ENCODE measurements at places on chromosomes 3 and 15.

DNA sequence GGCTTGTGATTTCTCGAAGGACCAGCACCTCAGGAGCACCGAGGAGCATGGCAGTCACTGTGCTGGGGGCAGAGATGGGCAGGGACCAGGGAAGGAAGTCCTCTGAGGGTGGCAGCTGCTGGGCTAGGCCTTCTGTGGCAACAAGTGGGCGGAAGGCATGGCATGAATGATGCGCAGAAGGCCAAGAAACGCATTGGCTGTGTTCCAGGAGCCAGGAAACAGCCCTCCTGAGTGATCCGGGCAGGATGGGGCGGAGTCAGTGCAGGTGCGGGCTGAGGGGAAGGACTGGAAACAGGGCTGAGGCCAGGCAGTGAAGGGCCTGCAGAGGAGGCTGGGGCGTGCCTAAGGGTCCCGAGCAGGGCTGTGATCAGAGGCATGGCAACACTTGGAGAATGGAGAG is 23.6 kb downstream of the MRPS11 start:
- no peak for DNase-seq

DNA sequence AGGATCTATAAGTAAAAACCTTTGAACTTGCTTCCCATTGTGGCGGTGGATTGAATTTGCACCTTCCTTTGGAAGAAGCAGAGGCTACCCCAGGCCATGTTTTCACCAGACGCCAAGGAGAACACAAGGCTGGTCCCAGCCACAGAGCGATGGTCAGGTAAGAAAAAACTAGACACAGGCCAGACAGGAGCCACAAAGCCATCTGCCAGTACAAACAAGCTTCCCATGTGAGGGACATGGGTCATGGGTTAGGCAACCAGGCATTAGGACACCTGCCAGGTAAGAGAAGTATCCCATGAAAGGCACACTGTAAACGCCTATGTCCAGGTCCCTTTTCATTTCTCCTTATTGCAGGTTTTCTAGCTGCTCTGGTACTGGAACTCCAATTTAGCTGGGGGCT is 190.2 kb downstream of the KLF13 start:
- DNase-seq, result no peak

DNA sequence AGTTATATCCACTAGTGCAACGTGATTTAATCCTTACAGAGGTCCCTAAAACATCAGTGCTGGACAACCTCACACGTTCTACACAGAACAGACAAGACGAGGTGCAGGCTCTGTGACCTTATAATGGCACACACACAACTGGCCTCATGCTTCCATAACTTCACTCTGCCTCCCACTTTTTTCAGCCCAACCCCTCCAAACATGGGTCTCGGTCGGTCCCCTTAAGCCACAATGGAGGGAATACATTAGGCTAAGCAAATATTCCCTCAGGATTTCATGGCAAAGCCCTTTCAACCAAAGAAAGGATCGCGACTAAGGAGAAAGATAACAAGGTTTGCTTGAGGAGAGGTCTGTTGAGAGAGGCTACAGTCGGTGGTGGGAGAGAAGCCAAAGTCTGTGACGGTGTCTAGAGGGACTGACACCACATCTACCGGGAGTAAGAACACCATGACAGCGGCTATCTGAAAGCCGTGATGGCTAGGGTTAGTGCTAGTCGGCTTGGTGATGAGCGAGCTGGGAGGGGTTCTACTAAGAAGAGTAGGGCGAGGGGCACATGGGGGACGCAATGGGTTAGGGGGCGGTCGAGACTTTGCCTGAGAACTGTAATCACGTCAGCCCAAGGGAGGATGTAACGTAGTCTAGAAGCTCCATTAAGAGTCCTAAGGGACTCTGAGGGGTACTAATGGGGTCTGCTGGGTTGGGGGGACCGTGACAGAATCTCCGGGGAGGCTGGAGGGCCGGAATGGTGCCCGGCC is 1.0 kb downstream of the MYO9A start:
- DNase-seq, result peak; percentile 34

DNA sequence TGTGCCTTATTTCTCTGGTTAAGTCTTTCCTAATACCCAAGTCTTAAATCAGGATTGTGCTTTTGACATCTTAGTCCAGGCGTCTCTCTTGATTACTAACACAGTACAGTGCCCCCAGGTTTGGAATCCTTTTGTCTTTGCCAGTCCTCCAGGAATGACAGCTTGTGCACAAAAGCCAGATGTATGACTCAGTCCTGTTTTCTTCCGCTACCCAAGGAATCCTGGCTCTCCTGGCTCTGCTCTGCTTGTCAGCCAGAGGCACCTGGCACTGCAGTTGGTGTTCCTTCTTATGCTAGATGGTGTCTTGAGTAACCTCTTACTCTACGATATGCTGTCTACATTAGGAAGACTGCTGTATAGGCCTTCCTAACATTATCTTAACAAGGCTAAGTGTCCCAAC is 728.2 kb upstream of the NECTIN3 start:
- DNase-seq, result peak; percentile 50

DNA sequence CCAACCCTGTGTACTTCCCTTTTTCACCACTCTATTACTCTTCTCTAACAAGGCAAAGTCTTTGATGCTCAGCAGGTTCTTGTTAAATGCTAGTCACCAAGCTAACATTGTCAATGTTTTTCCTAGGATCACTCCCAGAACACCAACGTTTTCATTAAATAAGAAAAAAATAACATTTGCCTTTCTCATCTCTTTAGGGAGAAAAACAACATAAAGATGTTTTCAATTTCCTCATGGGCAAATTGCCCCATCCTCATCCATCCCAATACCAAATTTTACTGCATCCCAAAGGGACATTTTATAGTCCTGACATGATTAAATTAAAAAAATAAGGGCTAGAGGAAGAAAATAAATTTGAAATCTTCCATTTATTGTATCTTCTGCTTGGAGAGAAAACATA is 106.5 kb downstream of the SUCNR1 start:
- DNase-seq, result no peak

GRCh38 chr3:107110596-107111305 is 266.5 kb upstream of the CCDC54 start:
- DNase-seq, result no peak

- DNase-seq, result no peak
Measured at GRCh38 chr3:8254489-8254888, 247.1 kb upstream of the LMCD1 start.
